ENCODE measurements at places on chromosomes 5 and 9. TPM values are rescaled to one million over a fixed set of nuclear protein-coding genes. Genes with fewer than 3 reads are reported as not detected.

RNF14 gene
- 67.1 TPM for total RNA-seq

FGF1 gene
- 0.24 TPM for total RNA-seq

INSL6 gene
- not detected for total RNA-seq

MYOZ3 gene
- total RNA-seq = 0.06 TPM

PDLIM7 gene
- 91.9 TPM for total RNA-seq

PPIP5K2 gene
- 16.2 TPM for total RNA-seq

MRPL41 gene
- 92.7 TPM for total RNA-seq

ZFP2 gene
- total RNA-seq = not detected

ARID3C gene
- 0.17 TPM for total RNA-seq

GADD45G gene
- 0.31 TPM for total RNA-seq

DBH gene
- total RNA-seq = not detected

FYB1 gene
- 11.5 TPM for total RNA-seq

IFNB1 gene
- not detected for total RNA-seq

HRCT1 gene
- total RNA-seq = 0.34 TPM

CKMT2 gene
- not detected for total RNA-seq

NDOR1 gene
- 17.4 TPM for total RNA-seq

All from A549 treated with AZD2906 at 1 μM for 4 hours (cell line).